Thymus (tissue), 14 donors: ENCODE measurements at places on chromosomes 1 and 21. TPM values are rescaled to one million over a fixed set of nuclear protein-coding genes. Genes with fewer than 3 reads are reported as not detected.

GJA8 gene
- polyA plus RNA-seq: not detected

SMIM1 gene
- 7.0 TPM for polyA plus RNA-seq

ARHGAP30 gene
- polyA plus RNA-seq: 40.8 TPM

ZNF695 gene
- 0.48 TPM for polyA plus RNA-seq

NHLH1 gene
- 0.43 TPM for polyA plus RNA-seq

FCRL1 gene
- polyA plus RNA-seq: 4.0 TPM

ABCA4 gene
- 2.0 TPM for polyA plus RNA-seq

LRRC38 gene
- polyA plus RNA-seq: 4.3 TPM

WLS gene
- polyA plus RNA-seq: 14.7 TPM

KRTAP19-3 gene
- 2.4 TPM for polyA plus RNA-seq

LENEP gene
- 0.16 TPM for polyA plus RNA-seq

FAM78B gene
- polyA plus RNA-seq: 0.48 TPM

ITPKB gene
- polyA plus RNA-seq: 32.0 TPM

TAF1A gene
- polyA plus RNA-seq: 2.9 TPM

ACTL8 gene
- 0.71 TPM for polyA plus RNA-seq

KRTAP19-1 gene
- 0.14 TPM for polyA plus RNA-seq

NUDT4B gene
- 1.1 TPM for polyA plus RNA-seq

IFFO2 gene
- polyA plus RNA-seq: 22.6 TPM

PLOD1 gene
- polyA plus RNA-seq: 13.7 TPM

RSPO1 gene
- 0.02 TPM for polyA plus RNA-seq

MYOG gene
- 4.7 TPM for polyA plus RNA-seq

SMCP gene
- polyA plus RNA-seq: 0.30 TPM

OR2L8 gene
- polyA plus RNA-seq: not detected

C4BPA gene
- 0.32 TPM for polyA plus RNA-seq

OR2AK2 gene
- polyA plus RNA-seq: not detected

S100A2 gene
- polyA plus RNA-seq: 93.5 TPM

C1orf87 gene
- 0.11 TPM for polyA plus RNA-seq

MTARC2 gene
- polyA plus RNA-seq: 9.5 TPM

C1orf94 gene
- polyA plus RNA-seq: 0.09 TPM

AIM2 gene
- polyA plus RNA-seq: 7.6 TPM

CELA2B gene
- polyA plus RNA-seq: 0.16 TPM

ETV3 gene
- polyA plus RNA-seq: 14.3 TPM

FCN3 gene
- polyA plus RNA-seq: 10.7 TPM

HPCAL4 gene
- 0.34 TPM for polyA plus RNA-seq

GUCA2B gene
- 0.84 TPM for polyA plus RNA-seq

KIF2C gene
- 6.2 TPM for polyA plus RNA-seq

PLCH2 gene
- polyA plus RNA-seq: 34.4 TPM

LCE1F gene
- 0.46 TPM for polyA plus RNA-seq

ASH1L gene
- polyA plus RNA-seq: 6.3 TPM

AKNAD1 gene
- polyA plus RNA-seq: 0.84 TPM

CFHR3 gene
- polyA plus RNA-seq: not detected

TFF3 gene
- 13.6 TPM for polyA plus RNA-seq

CD52 gene
- 1,113 TPM for polyA plus RNA-seq

EPHB2 gene
- 1.6 TPM for polyA plus RNA-seq
